ENCODE measurements at places on chromosomes 7 and 10.

- peak; percentile 77 for DNase-seq
These were observed 242.6 kb upstream of the FZD8 start for GRCh38 chr10:35884657-35885071.

- DNase-seq = no peak
These were observed 118.1 kb downstream of the TPK1 start for GRCh38 chr7:144717720-144718119.

GRCh38 chr7:18086165-18087025, 58.7 kb upstream of the PRPS1L1 start:
- peak; percentile 56 for DNase-seq

- DNase-seq = no peak
These were observed 1127.0 kb downstream of the DNAJB9 start for GRCh38 chr7:109696723-109697122.

DNA sequence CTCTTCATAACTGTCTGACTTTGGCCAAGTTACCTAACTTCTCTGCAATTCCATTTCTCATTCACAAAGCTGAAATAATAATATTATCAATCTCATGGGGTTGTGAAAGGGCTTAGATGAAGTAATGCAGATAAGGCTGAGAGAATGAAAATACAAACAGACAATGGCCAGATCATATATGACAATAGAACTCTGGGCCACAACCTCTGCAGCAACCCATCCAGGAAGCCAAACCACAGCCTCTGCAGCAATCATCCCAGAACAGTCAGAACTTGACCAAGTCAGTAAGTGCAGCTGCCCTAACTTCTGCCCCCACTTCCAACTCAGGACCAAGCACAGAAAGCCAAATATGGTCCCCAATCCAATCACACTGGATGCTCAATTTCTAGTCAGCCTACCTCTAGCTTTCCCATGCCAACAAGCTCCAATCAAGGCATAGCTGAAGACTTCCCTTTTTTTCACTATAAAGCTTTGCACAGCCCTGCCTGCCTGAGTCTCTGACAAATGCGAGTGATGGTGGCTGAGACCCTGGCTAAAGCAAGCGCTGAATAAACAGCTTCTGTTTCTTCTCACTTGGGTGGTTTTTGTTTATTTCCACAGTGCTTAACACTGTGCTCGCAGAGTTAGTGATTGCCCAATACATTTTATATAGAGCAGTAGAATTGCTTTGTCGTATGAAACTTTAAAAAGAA, 34.8 kb upstream of the TNPO3 start:
- DNase-seq = no peak
